Activated naive CD4-positive, alpha-beta T cell treated with anti-CD3 and anti-CD28 coated beads, Interleukin-2, amount 50 U/mL, for 72 hours (primary cell): ENCODE measurements at places on chromosomes 2 and 18. TPM values are rescaled to one million over a fixed set of nuclear protein-coding genes. Genes with fewer than 3 reads are reported as not detected.

AGBL5 gene
- 21.6 TPM for total RNA-seq

SIX3 gene
- not detected for total RNA-seq

GRCh38 chr2:36539631-36540030 lies 58.3 kb downstream of the FEZ2 start:
- no peak for DNase-seq

GRCh38 chr2:30688956-30689401 lies 118.3 kb downstream of the CAPN13 start:
- DNase-seq = no peak

DNA sequence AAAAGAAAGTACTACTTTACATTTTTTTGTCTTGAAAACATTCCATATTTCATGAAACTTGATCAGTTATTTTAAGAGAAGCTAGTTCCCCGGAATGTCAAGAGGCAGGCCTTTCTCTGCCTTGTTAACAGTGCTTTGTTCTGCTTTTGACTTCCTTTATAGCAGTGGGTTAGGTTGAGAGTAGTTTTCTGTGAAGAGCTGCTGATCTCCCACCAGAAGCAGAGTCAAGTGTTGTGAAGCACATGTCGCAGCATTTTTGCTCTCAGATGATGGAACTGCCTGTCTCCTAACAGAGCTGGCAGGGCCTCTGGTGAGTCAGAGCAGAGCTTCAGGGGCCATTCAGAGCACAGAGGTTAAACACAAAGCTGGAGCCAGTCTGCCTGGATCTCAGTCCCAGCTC lies 871.8 kb downstream of the SLC4A3 start:
- no peak for DNase-seq

GRCh38 chr2:156192468-156192867 lies 140.1 kb downstream of the NR4A2 start:
- no peak for DNase-seq

GRCh38 chr18:332721-333510 lies 65.1 kb upstream of the THOC1 start:
- no peak for DNase-seq

GRCh38 chr2:156434461-156435291 lies 1.5 kb upstream of the GPD2 start:
- no peak for DNase-seq

DNA sequence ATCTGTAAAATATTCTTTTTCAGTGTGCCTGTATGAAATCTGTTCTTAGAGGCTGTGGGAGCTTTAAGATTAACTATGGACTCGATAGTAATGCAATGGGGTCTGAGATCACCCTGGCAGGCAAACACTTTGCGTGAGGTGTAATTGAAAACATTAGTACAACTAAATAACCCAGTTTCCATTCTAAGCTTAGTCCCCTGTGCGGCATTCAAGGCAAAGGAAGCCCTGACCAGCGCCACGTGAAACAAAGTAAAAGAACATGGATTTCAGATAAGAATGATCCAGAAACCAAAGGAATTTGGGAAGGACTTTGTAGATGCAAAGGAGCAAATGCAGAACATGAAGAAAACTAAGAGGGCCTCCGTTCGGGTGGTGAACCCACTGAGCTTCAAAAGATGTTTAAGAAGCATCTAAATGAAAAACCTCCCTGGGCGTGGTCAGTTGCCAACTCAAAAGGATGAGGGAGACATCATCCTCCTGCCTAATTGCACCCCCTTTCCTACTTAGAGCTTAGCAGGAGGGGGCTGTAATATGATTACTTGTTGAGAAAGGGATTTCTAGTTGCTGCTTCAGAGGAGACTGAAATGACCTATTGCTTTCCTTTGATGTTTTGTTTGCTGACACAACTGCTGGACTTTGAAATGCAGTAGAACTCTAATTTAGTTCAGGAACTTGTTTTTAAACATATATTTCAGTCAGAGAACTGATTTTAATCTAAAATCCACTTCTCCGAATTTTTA lies 7.9 kb upstream of the CETN1 start:
- no peak for DNase-seq

DNA sequence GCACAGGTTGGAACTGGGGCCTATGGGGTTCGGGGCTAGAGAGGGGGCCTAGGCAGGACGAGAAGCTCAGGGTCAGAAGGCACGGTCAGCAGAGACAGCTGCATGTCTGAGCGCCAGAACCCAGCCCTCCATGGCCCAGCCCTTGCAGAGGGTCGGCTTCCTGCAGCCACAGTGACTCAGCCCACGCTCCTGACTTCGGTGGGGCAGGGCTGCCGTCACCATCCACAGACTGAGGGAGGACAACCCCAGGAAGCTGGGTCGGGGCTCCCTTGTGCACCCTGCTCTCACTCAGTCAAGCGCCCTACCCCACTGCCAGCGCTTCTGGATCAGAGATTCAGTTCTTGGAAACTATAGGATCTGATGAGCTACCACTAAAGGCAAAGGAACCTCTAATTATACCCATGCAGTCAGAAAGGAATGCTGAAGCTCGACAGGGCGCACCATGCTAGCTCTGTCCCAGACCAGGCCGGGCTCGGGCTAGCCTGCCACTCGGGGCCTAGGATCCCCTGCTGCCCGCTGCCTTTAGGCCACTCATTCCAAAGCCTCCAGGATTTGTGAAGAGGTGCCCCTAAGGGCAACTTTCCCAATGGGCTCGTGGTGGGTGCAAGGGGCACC lies 3.0 kb downstream of the ACTR1B start:
- no peak for DNase-seq

DNA sequence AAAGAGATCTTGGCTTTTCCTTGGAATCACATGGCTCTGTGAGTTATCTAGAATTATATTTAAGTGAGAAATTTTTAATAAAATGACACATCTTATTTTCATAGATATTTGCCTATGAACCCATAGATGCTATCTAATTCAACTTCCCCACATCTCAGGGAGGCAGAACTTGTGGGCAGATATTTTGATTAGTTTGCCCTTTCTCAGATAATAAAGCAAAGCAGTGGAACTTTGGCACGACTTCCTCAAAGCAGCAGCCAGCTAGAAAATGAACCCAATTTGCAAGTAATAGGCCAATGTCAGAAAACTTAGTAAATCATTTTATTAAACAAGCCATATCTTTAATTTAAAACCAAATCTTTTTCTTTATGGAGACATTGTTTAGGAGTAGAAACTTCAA lies 32.7 kb downstream of the RAB27B start:
- no peak for DNase-seq

GRCh38 chr2:98026927-98027522 lies 31.3 kb upstream of the TMEM131 start:
- DNase-seq = no peak

GRCh38 chr2:97945791-97946190 lies 50.0 kb downstream of the TMEM131 start:
- no peak for DNase-seq

DNA sequence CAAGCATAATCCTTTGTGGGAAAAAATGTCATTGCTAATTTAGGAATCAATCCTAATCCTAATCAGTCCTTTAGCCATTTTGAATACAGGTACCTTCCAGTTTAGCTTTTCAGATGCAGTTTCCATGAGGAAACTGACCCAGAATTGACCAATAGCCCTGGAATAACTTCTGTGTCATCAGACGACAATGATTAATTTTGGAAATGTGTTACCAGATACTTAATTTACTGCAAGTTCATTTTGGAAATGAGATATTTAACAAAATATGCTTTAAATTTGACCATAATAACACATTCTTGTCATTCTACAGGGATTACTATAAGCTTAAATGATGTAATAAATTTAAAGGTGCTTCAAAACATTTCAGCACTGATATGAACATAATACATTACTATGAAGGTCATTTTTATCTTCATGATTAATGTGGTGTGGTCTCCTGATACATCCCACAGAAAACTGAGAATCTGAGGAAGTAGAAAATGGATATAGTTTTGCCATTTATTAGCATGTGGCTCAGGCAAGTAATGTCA lies 129.8 kb upstream of the SH3BP4 start:
- no peak for DNase-seq
